Central memory CD4-positive, alpha-beta T cell (primary cell): ENCODE measurements at places on chromosomes 4 and X.
A peak's percentile ranks its signal among the peaks of the same experiment; 100 is the strongest.

GRCh38 chrX:71586929-71587328, 8.7 kb downstream of the GCNA start:
- no peak for DNase-seq

DNA sequence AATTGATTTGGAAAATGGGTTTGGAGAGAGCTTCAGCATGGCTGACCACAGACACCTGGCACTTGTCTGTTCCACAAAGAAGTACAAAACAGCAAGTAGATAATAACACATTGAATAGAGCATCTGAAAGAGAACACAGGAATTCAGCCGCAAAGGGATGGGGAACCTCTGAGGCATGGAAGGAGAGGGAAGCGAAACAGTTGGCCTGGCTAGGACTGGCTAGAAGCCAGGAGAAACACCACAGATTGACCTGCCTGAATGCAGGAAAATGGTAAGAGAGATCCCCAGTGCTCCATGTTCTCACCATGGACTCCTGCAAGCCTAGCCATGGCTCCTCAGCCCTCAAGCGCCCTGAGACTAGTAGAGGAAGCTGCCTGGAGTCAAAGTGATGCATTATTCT, 169.7 kb upstream of the SH3RF1 start:
- no peak for DNase-seq

DNA sequence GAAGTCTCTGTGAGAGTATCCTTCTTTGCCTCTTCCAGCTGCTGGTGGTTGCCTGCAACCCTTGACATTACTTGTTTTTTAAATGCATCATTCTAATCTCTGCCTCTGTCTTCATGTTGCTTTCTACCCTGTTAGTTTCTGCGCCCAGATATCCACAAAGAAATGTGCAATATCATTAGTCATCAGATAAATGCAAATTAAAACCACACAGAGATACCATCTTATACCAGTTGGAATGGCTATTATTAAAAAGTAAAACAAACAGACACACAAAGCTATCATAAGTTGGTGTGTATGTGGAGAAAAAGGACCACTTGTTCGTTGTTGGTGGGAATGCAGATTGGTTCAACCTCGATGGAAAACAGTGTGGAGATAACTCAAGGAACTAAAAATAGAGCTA, 517.4 kb downstream of the FAT4 start:
- DNase-seq = no peak

- no peak for DNase-seq
Measured at GRCh38 chr4:176002007-176002613, 63.5 kb upstream of the WDR17 start.

GRCh38 chrX:40170830-40171512, 73.2 kb upstream of the BCOR start:
- DNase-seq = no peak

- DNase-seq = no peak
Measured at GRCh38 chrX:31228415-31228832, 156.6 kb upstream of the FTHL17 start.

DNA sequence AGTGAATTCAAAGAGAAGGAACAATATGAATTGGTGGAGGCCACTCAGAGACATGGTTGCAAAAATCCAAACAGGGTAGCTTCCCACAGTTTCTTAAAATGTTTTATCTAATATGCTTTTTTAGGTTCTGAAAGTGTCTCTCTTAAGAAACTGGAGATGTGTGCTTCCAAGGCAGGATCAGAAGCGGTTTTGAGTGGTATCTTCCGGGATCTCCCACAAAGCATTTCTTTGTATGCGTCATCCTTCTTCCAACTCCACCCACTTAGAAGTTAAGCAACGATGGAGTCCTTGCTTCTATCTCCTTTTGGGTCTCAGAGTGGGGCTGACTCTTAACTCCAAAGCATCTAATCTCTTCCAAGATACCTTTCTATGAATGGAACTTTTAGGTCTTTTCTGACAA, 196.7 kb downstream of the MID1 start:
- DNase-seq = no peak

DNA sequence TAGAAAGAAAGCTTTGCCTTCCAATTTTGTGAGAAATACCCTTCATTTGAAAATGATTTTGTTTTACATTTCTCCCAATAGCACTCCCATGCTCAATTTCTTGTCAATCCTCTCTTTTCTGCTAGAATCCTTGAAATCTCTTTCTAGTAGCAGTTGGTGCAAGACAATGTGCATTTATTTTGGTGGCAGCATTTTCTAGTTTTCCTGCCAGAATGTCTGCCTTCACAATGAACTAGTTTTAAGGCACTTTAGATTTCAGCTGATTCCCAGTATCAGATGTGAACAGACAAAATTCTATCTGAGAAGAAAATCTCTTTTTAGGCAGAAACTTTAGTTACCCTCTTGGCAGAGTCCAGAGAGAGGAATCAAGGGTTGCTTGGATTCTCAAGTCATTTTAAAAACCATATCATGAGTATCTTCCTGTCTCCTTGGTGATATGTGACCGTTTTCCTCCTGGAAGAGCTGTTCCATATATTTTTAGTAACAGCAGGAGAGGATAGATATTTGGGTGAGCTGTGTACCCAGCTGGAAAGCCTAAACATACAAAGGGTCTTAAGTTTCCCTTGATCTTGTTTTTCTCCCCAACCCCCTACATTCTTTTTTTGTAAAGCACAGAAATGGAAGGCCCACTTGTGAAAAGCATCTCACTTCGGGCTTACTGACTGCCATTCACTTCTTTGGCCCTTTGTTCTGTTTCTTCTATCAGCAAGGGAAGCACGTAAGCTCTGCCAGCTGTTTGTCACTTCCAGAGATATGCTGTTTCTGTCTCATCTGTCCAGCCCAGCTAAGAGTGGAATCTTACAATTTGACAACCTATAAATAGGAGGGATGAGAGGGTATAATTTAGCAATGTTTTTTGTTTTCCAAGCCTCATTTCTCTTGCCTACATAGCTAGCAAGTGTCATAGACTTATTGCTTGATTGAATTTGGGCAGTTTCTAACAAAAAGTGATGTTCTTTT, 38.7 kb downstream of the TSPAN7 start:
- no peak for DNase-seq

DNA sequence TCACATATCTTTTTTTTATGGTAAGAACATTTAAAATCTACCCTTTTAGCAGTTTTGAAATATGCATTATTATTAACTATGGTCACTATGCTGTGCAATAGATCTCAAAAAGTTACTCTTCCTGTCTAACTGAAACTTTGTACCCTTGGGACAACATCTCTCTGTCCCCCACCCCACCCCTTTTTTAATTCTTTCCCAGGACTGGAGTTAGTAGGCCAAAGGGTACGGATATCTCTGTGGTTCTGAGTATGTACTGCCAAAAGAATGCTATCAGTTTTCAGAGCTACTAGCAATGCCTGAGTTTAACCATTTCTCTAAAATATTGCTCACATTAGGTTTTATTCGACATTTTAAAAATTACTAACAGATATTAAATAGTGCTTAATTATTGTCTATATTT, 4.7 kb upstream of the FAM241A start:
- DNase-seq = no peak

DNA sequence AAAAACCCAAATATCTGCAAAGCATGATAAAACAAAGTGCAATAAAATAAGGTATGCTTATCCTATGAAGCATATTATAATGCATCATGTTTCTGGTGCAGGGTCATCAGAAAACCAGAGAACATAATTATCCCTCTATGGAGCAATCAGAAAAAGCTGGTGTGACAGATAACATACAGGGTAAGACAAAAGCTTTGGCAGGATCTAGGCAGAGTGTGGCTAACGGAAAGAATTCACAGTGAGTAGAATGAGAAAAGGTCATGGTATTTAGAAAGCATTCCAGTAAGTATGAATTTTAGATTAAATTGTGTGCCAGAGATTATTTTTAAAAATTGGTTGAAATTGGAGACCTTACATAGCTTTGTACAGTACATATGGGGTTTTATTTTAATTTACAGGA, 29.0 kb upstream of the UGT2B4 start:
- no peak for DNase-seq

- no peak for DNase-seq
Measured at GRCh38 chr4:151035328-151035727, 20.2 kb upstream of the LRBA start.

- DNase-seq = no peak
Measured at GRCh38 chr4:2927016-2927695, 36.0 kb downstream of the NOP14 start.

DNA sequence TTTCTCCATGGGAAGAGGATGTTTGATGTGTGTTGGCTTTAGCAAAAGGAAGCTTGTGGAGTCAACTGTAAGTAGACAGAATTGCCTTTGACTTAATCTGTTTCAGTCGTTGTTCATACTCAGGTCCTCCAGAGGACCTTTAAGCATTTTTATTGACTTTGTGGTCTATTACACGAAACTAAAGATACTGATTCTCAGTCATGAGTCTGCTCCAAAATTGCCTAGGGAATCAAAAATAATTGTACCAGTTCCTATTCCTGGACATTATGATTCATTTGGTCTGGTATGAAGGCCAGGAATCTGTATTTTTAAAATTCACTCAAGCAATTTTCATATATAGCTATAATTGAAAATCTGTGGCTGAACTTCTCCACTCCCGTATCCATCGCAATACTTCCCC, 38.6 kb downstream of the AR start:
- no peak for DNase-seq

DNA sequence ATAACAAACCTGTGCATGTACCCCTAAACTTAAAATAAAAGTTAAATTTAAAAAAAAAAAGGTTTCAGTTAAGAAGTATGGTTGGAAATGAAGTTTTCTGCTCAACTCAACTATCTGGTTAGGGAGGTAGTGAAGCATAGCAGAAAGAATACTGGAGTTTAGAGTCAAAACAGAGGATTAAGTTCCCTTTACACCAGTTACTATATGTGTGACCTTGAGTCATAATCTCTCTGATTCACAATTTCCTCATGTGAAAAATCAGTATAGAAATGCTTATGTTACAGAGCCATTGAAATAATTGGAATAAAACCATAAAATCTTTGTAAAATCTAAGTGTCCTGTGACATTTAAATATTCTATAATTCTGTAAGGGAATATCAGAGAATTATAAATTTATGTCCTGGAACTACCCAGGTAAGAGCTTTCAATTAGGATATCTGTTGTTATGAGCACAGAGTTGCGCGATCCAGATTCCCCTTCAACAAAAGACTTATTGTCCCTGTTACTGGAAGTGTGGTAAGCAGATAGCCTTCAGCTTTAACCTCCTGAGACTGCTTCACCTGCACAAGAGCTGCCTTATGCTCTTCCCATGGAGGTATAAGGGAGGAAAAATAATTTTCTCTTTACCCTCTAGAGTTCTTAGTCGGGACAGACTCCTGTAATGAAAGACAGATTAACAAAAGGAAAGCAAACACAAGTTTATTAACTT, 203.8 kb upstream of the NRK start:
- DNase-seq = no peak

- DNase-seq = peak; percentile 19
Measured at GRCh38 chr4:113760795-113761619, 531 bp downstream of the CAMK2D start.

GRCh38 chr4:173522160-173522950, 7.7 kb downstream of the HAND2 start:
- DNase-seq = no peak

DNA sequence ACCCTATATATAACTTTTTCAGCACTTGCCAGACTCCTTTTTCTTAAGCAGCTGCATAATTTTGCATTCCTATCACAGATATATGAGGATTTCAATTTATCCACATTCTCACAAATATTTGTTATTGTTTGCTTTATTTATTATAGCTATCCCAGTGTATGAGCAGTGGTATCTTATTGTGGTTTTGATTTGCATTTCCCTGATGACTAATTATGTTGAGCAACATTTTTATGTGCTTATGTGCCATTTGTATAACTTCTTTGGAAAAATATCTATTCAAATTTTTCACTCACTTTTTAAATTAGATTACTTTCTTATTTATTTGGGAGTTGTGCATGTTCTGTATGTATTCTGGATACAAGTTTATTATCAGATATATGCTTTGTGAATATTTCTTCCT, 361.9 kb downstream of the KCTD8 start:
- no peak for DNase-seq

DNA sequence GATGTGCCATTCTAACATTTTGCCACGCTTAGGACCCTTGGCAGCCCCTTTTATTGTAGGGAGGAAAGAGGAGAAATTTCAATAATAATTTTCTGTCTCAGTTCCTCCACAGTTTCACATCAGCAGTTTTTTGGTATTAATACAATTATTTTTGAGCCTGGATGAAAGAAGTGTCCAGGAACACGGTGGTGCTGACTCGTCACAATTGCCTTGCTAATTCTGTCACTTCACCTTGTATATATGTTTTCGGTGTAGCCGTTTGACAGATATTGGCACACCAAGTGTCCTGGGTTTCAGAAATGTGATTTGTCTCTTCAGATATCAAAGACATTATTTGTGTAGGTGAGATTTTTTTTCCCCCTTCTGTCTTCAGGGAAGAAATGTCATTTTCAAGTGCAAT, 142.2 kb downstream of the ARHGAP10 start:
- DNase-seq = no peak

DNA sequence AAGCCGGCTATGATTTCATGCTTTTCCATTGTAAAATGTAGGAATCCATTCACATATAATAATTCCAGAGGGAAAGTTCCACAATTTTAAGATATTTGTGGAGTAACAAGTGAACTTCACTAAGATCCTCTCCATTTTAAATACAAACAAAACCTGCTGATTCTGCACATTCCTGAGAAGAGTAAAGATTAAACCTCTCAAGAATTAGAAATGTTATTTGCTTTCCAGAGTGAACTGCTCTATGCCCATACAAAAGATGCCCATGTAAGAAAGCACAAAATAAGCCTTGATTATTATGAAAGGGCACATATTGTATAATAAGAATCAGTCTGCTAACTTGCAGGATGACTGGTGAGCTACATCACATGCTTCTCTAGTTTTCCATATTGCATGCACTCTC, 241.5 kb downstream of the COX18 start:
- DNase-seq = no peak

- DNase-seq = no peak
Measured at GRCh38 chrX:46547857-46548256, 2.6 kb upstream of the ZNF674 start.

GRCh38 chr4:42369489-42369888, 27.8 kb upstream of the SHISA3 start:
- DNase-seq = no peak

DNA sequence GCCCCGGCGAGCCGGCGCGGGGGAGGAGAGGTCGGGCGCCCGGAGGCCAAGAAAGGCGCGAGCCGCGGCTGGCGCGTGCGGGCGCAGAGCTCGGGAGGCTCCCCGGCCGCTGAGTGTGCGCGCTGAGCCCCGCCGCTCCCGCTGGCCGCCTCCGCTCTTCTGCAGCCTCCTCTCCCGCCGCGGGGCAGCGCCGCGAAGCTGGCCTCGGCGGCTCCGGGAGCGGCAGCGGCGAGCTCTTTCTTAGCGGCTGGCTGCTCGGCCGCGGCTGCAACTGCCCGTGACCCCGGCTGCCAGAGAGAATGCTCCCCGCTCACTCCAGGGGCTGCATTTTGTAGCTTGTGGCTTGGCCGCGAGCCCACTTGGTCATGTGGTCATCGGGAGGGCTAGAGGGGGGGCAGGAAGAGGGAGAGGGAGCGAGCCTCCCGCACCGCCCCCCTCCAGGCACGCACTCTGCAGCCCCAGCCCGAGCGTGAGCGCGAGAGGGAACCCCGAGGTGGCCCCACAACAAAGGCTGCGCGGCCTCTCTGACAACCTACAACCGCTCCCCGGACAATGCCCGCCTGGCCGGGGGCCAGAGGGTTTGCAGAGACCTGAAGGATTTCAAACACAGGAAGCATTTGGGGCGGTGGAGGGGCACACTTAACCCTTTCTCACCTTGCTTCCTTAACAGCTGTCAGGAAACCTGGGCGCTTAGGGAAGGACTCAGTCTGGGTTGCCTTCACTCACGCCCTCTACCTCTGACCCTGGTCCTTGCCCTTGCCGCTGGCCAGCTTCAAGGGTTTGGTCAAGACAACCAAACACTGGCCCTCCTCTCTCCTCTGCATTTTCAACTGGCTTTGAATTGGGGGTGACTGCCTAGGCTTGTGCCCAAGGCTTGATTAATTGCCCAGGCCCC, at the start of gene APLN:
Gene APLN, minus strand, starts transcription at position 305 of the 895 bp plus-strand sequence. CDS start 326 bp downstream, outside the sequence.
- no peak for DNase-seq
